ENCODE measurements at places on chromosomes 13 and 19.

DNA sequence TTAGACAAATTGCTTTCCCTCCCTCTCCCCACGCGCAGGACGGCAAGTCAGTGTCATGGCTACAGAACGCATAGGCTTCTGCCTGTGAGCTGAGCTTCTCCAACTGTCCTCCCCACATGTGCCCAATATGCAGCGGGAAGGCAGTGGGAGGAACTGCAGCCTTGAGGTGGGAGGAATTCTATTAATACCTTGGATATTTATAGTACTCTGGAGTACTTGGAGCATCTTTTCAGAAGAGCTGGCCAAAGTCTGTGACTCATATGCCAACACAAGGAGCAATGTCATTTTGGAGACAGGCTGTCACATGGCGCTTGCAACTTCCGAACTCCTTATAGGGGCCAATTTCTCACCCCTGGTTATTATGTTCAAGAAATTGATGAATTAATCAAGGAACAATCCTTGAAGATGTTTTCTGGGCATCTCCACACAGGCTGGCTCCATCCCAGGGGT is 245.0 kb upstream of the SERP2 start:
- DNase-seq: no peak

- peak; percentile 45 for DNase-seq
Observed at GRCh38 chr19:55275851-55276719, 3.8 kb downstream of the HSPBP1 start.

DNA sequence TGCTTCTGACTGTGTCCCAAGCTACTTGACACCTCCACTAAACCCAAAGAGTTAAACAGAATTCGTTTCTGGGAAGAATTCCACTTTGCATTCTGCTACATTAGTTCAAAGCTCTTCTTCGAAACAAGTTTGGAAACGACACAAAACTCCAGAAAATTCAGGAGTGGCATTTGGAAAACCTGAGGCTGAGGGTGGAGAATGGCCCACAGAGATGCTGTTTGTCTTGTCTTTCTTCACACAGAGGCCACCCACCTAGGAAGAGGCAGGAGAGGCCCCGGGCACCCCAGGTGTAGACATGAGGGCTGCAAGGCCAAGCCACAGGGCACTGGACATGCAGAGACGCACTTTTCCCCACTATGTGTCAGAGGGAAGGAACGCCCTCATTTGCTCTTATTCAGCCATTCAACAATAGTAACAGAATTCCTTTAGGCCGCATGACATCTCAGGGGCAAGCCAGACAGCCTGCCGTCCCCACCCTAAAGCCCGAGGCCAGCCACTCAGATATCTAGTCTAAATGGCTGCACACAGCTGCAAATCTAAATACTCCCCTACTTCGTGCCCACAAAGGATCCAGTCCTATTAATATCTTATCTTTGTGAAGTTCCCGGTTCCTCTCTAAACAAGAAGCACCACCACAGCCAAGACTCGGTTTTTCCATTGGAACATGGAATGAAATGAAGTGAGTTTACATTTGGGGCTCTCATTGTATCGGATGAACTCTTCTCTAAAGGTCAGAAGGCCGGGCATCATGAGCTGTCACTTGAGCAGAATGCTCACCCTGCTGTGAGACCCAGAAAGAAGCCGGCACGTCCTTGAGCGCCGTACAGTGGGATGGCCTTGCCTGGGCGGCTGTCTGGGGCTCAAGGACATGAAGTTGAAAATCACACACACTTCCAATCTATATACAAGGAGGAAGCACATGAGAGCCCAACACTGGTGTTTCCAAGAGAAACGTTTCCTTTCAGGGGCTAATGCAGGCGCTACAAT is 19.8 kb downstream of the COL4A1 start:
- DNase-seq: no peak

DNA sequence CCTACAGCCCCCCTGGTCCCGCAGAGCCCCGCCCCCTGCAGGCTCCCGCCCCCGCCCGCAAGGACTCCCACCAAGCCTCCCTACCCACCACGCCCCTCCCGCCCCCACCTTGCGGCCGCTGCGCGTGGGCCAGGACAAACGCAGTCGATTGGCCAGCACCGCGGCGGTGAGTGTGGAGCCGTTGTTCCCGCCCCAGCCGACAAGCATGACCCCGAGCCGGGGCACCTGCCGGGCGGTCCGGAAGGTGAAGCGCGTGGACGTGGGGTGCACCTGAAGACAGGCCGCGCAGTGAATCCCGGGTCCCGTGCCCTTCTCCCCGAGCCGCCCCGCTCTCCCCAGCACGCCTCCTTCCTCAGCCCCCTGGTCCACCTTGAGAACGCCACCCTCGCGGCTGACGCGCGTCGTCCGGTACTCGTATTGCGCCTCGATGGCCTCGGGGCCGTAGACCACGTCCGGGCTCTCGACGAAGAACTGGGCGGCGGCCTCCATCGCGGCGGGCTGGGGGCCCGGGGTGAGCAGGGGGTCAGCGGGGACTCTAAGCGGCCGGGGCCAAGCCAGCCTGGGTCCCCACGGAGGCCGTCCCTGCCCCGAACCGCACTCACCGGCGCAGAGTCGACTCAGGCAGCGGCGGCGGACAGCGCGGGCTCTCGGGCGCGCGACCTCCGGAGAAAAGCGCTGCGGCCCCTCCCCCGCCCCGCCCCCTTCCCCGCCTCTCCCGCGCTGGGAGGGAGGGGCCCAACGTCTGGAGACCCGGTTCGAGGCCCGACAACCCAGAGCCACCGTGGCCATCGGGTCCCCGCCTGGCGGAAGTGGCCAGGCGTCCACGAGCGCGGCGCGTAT is at the start of gene ISYNA1:
Gene ISYNA1, minus strand, starts transcription at position 643 of the 840 bp plus-strand sequence. Its CDS starts 154 bp downstream, at position 489.
- DNase-seq: peak; percentile 43

DNA sequence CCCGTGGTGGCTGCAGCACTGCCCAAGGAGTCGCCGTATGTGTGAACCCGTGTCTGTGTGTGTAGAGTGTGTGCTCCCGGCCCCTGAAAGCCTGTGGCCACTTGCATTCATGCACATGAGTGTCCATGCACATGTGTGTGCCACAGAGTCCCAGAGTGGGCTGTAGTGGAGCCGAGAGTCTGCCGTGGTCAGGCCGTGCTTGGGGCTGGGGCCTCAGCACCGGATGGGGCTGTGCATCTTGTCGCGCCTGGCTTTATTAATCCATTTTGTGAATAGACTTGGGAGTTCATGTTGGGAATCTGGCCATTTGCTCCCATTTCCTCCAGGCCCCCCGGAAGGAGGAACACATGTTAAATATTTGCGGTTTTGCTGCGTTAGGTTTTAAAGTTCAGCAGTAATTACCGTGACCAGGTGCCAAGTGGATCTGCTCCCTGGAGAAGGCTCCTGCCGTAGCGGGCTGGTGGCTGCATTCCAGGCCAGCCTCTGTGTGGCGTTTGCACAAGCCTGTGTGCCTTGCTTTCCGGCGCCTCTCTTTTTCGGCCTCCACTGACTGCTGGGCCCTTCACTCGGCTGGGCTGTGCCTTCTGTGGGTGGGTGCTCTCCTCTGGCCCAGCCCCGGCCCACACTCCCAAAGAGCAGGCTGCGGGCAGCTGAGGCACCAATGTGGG is 69.2 kb upstream of the KCTD15 start:
- no peak for DNase-seq

All from CD4-positive, alpha-beta T cell treated with Interleukin-2 at 100 ng/mL for 4 hours (primary cell).